ENCODE measurements at places on chromosomes 5 and 9.

DNA sequence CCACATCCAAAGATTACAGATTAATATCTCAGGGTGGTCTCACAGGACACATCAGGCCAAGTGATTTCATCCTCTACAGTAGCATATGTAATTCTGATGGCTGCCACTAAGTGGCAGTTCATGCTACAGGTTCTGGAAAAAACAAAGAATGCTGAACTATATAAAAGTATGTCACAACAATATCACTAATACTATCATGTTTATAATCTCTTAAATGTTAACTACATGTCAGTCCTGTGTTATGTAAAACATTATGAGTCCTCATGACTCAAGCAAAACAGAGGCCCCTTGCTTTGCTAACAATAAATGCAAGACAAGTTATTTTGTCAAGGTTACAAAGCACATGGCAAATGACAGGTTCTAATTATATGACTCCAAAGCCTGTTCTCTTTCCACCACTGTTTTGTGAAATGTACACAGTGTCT is 233.2 kb downstream of the FBXL17 start:
- no peak for DNase-seq

DNA sequence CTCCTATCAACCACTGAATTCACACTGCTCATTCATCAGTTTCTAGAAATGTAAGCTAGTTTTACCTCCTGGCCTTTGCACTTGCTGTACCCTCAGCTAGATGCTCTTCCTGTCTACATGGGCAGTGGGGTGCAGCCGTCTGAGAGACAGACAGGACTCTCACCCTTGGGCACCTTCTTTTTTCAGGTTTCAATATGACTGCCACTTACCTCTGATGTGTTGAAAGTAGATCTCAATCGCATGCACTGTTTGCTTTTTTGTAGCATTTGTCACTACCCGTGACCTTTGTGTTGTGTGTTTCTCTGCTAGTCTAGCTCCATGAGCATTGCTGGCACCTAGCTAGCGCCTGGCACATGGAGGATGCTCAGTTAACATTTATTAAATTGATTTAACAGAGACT is 403.1 kb upstream of the TRPC7 start:
- no peak for DNase-seq

- DNase-seq, result no peak
Measured at GRCh38 chr5:116766470-116766947, 191.9 kb upstream of the SEMA6A start.

DNA sequence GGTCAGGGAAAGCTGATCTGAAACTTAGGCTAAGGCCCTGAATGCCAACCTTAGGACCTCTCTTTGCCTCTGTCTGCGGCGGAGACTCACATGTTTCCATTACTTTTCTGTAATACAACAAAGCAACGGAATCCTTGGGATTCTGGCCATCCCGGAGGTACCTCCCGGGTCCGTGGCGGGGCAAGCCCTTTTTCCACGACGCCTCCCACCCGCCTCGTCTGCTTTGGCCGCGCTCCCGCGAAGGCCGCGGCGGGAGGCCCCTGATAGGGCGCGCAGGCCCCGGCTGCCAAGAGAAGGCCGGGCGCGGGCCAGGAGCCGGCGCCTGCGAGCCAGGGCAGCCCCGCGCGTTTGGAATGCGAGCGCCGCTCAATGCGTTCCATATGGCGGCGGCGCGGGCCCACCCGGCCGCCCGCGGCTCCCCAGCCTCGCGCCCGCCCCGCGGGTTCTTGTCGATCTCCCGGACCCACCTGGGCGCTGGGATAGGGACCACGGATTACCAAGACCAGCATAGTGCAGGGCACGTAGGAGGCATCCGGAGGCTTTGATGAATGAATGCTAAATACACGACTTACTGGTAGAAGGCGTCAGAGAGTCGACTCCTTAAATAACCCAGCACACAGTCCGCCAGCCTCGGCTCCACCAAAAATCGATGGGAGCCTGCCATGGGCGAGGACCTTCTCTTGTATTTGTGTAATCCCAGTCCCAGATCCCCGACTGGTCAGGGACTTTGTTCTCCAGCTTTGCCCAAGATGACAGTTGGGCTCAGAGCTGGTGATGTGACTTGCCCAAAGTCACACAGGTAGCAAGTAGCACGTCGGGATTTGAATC is 17.5 kb upstream of the PHF19 start:
- no peak for DNase-seq

- DNase-seq, result no peak
Measured at GRCh38 chr5:307306-307705, 14.2 kb upstream of the AHRR start.
